ENCODE measurements at places on chromosomes 4 and X.

DNA sequence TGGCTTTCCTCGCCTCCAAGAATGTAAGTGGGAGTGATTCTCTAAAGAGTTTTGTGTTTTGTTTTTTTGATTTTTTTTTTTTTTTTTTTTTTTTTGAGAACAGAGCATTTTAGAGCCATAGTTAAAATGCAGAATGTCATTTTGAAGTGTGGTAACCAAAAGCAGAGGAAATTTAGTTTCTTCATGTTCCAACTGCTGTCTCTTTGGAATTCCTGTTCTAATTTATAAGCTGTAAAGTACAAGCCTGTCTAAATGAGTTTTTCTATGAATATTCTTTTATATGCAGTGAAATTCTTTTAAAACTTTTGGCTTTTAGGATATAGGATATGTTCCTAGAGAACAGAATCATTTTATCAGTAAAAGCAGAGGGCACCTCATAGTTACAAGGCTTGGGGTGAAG lies 74.2 kb downstream of the KIT start:
- no peak for DNase-seq

- DNase-seq, result no peak
Observed at GRCh38 chr4:24927049-24927448, 14.2 kb upstream of the CCDC149 start.

DNA sequence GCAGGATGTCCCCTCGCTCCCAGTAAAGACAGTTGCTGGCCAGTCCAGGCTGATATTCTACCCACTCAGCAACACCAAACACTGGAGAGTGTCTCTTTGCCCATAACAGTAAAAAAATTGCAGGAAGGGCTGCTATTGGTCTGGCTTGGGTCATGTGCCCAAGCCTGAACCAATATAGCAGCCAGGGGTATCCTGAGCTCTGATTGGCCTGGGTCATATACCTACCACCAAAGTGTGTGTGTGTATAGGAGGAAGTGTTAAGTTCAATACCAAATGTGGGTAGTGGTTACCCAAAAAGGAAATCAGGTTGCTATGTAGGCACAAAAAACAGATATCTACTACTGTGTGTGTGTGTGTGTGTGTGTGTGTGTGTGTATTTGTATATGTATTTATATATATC lies 373.2 kb downstream of the BCOR start:
- no peak for DNase-seq

GRCh38 chr4:142473960-142474338 lies 372.2 kb downstream of the INPP4B start:
- no peak for DNase-seq

DNA sequence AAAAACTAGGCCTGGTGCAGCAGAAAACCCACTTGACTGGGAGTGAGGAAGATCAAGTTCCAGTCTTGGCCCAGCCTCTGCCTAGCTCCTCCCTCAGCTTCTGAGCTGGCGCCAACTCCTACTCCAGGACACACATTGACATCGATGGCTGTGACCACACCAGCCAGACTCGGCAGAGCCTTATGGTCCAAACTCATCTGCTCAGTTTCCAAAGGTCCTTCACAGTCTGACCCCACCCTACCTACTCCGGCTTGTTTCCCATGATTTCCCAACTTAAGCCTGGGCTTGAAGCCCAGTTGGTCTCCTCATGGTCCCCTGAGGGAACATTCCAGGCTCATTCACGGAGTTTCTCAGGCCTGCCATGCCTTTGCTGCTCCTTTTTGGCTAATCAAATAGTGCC lies 10.1 kb downstream of the ELF4 start:
- no peak for DNase-seq

All from glomerular endothelial cell (primary cell).